ENCODE measurements at places on chromosomes 7 and 10.

DNA sequence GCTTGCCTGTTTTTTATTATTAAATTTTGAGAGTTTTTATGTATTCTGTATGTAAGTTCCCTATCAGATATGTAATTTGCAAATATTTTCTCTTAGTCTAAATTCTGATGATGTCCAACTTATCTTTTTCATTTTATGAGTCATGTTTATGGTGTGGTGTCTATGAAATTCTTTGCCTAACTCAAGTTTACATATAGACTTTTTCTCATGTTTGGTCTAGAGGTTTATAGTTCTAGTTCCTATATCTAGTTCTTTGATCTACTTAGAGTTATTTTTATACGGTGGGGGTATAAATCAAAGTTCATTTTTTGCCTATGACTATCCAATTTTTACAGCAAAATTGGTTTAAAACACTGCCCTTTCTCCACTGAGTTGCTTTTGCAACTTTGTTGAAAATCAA is 26.3 kb upstream of the CCDC7 start:
- no peak for DNase-seq

DNA sequence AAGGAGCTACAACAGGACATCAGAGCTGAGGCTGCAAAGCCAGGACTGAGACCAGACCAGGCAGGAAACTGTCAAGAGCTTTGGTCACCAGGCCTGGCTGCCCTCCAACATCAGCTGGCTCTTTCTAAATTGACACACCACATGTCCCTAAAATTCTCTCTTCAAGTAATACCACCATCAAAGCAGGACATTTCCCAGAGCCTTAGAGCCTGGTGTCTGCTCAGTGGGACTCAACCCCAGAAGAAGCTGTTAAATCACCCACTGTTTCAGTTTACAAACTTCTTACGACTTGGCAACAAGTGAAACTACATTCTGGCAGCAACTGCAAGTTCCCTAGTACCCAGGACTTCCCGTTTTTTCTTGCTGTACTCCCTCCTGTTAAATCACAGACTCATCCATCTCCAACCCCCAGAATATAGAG is 3.8 kb upstream of the IL6 start:
- no peak for DNase-seq

DNA sequence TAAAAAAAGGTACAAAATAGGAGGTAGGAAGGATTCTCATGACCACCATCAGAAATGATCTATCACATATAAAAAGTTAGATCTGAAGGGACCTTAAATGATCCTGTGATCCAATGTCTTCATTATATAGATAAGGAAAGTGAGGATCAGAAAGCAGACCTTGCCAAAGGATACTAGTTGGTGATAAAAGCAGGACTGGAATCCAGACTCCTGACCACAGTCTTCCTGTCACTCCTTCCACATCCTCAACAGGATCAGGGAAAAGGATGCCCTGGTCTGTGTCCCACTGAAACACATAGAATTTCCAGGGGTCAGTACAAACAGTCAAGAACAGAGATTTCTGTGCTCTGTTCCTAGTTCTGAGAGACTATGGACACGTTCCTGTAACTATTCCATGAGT is 97.2 kb downstream of the SPAG6 start:
- DNase-seq = no peak

DNA sequence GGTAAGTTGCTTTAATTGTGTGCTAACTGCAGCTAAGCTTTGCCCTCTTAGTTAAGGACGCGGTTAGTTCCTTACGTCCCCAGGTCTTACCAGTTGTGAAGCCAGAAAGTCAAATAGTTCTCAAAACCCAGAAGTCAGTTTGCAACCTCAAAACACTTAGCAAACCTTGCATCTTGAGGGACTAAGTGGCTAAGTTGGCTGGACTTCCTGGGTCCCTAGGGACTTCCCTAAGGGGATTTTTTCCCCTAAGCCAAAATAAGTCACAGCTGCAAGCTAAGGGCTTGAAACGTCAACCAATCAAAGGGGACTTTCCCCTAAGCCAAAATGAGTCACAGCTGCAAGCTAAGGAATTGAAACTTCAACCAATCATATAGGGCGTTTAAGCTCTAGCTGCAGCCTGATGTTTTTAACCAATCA is 36.2 kb upstream of the HECW1 start:
- DNase-seq = no peak

DNA sequence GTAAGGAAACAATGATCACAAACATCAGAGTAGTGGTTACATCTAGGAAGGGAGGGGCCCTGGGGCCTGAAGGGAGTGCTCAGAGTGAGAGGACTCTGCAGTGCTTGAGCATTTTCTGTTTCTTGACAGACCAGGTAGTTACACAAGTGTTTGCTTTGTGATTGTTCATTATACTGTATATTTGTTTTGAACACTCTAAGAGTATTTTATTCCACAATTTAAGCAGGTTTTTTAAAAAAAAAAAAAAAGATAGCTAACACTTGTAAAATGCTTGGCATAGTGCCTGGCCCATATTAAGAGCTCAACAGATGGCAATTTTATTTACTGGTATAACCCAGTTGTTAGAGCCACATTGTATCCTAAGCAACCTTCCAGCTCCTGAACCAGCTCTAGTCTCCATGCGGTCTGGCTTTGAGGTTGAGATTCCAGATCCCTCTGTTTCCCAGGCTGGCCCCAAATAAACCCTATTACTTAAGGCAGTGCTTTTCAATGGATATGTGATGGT is 20.1 kb upstream of the ATXN7L1 start:
- peak; percentile 66 for DNase-seq

- no peak for DNase-seq
Observed at GRCh38 chr10:89548673-89549072, 13.3 kb upstream of the SLC16A12 start.

DNA sequence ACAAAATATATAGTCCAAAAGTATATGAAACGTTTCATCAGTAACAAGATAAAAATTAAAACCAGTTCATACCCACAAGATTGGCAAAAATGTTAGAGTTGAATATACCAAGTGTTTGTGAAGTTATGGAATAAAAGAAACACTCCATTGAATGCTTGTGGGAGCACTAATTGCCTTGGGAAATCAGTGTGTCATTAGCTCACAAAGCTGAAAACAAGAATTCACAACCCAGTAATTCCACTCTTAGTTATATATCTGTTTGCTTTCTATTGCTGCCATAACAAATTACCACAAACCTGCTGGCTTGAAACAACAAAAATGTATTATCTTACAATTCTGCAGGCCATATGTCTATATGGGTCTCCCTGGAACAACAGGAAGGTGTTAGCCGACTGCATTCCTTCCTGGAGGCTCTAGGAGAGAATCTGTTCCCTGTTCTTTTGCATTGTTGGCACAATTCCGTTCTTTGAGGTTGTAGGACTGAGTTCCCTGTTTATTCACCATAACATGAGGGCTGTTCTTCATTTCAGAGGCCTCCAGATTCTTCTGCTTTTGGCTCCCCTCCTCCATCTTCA is 45.7 kb downstream of the SEM1 start:
- no peak for DNase-seq

GRCh38 chr7:44058759-44059218 is 6.6 kb downstream of the PGAM2 start:
- DNase-seq = no peak

- DNase-seq = peak; percentile 41
Observed at GRCh38 chr7:151411551-151411950, 1.7 kb upstream of the WDR86 start.

- no peak for DNase-seq
Observed at GRCh38 chr10:68032113-68032512, 43.0 kb downstream of the HERC4 start.

Measured in COR-L47 (cell line).